Activated CD4-positive, alpha-beta T cell treated with anti-CD3 and anti-CD28 coated beads, Interleukin-2, amount 10 ng/mL, durations not matched to agents 7 days and 5 days (primary cell): ENCODE measurements at places on chromosomes 13 and 19. TPM values are rescaled to one million over a fixed set of nuclear protein-coding genes. Genes with fewer than 3 reads are reported as not detected.

DNA sequence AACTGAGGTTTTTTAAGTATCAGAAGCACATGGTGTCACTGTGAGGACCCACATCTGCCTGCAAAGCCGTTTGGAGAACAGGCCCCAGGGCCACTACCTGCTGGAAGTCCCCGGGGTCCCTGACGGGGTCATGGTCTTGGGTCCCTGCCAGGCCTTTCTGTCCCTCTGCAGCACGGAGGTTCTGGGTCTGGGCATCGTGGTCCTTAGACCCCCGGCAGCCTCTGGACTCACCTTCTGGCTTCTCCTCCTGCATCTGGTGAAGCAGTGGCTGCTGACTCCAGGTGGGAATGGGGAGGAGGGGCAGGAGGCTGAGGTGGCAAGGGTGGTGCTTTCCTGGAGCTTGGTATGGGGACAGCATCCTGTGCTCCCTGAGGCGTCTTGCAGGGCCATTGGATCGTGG is 198.6 kb downstream of the TEX29 start:
- H3K27me3 ChIP-seq: no peaks in the 10 kb centered on the region
- H3K27ac ChIP-seq: no peak overlapping the region
- DNase-seq: no peak
- no peaks in the 10 kb centered on the region for H3K4me1 ChIP-seq
- H3K36me3 ChIP-seq: no peaks in the 10 kb centered on the region

DNA sequence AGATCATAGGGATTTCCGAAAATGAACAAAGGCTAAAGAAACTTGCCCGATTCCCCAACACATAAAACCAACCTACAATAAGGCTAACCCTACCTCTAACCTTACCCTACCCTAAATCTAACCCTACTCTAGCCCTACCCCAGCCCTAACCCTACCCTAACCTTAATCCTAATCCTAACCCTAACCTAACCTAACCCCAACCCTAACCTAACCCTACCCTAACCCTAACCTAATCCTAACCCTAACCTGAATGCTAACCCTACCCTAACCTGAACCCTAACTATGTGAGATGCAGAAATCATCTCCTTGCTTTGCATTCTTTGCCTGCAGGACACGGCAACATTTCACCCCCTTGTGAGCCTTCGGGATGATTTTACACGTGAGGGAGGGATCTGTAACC is 67.6 kb upstream of the SOX1 start:
- no peaks in the 10 kb centered on the region for H3K36me3 ChIP-seq
- no peak for DNase-seq
- peaks cover 2% of the 10 kb centered on the region for H3K27me3 ChIP-seq

GRCh38 chr13:48167866-48168265 is 65.1 kb upstream of the ITM2B start:
- no peaks in the 10 kb centered on the region for H3K4me1 ChIP-seq
- peaks cover 2% of the 10 kb centered on the region for H3K27me3 ChIP-seq
- H3K4me3 ChIP-seq: no peak overlapping the region
- no peak for DNase-seq
- H3K36me3 ChIP-seq: no peaks in the 10 kb centered on the region

DNA sequence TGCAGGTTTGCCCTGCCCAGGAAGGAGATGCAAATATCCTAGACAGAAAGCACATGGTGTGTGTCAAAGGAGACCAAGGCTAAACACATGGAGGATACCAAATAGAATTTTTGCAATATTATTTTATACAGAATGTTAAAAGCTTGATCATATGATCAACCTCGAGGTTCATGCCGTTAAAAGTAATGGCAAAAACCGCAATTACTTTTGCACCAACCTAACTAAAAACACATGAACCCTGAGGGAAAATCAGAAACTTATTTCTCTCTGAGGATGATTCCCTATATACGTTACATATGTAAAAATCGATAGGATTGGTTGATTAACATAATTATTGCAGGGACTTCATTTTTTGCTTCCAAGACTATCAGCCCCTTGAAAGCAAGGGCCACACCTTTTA is 88.1 kb downstream of the MZT1 start:
- peaks cover 4% of the 10 kb centered on the region for H3K27me3 ChIP-seq
- H3K4me1 ChIP-seq: no peaks in the 10 kb centered on the region
- no peaks in the 10 kb centered on the region for H3K36me3 ChIP-seq
- no peak for DNase-seq

- no peaks in the 10 kb centered on the region for H3K36me3 ChIP-seq
- H3K4me1 ChIP-seq: no peaks in the 10 kb centered on the region
- no peak overlapping the region for H3K4me3 ChIP-seq
- DNase-seq: no peak
Observed at GRCh38 chr13:40345149-40345514, 321.3 kb downstream of the FOXO1 start.

The MIPEP gene
- total RNA-seq: 10.0 TPM

DNA sequence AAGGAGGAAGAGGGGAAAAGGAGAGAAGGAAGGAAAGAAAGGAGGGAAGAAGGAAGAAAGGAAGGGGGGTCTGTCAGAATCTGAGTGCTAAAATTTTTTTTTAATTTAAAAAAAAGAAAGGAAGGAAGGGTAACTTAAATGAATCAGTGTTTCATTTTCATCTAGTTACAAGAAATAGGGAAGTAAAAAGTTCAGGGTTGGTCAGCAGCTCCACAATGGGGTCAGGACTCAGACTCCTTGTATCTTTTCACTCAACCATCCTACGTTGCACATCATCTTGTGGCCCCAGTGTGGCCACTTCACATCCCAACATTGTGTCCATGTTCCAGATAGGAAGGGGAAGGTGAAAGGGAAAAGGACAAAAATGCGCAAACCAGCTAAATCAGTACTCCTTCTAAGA is 14.3 kb upstream of the FNDC3A start:
- H3K4me1 ChIP-seq: no peaks in the 10 kb centered on the region
- peaks cover 3% of the 10 kb centered on the region for H3K36me3 ChIP-seq
- no peak overlapping the region for H3K4me3 ChIP-seq
- no peak for DNase-seq
- no peak overlapping the region for H3K27ac ChIP-seq

GRCh38 chr19:4059453-4059871 is 7.2 kb downstream of the ZBTB7A start:
- H3K4me1 ChIP-seq: peaks cover 16% of the 10 kb centered on the region
- H3K36me3 ChIP-seq: peaks cover 26% of the 10 kb centered on the region
- no peak overlapping the region for H3K4me3 ChIP-seq
- H3K27me3 ChIP-seq: no peaks in the 10 kb centered on the region
- peak overlapping the region; percentile 31 for H3K27ac ChIP-seq
